GM23248 (cell line): ENCODE measurements at places on chromosomes 2 and 18.

GRCh38 chr2:74702001-74702715, 48.1 kb downstream of the SEMA4F start:
- no peak for DNase-seq

GRCh38 chr2:173513107-173513727, 158.5 kb downstream of the CDCA7 start:
- DNase-seq = no peak

GRCh38 chr2:25201265-25201664, 32.9 kb upstream of the POMC start:
- DNase-seq = peak; percentile 35

GRCh38 chr2:157471078-157471477, 27.2 kb upstream of the CYTIP start:
- no peak for DNase-seq

DNA sequence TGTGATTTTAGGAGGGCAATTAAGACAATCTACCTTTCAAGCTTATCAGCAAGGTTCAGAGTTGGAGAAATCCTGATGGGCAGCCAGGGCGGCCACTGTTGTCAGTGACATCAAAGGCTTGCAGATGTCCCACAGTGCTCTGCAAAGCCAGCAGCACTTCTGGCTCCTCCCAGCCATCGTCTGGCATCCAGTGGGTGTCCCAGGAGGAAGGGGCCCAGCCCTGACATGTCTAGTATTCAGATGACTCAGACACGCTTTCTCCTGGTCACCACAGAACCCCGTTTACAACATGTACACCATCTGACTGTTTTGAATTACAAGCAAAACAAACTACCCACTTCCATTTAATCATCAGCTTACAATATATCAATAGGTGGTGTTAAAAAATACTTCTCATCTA, 61.4 kb downstream of the CYRIA start:
- DNase-seq = no peak

GRCh38 chr18:77359561-77360314, 110.1 kb downstream of the GALR1 start:
- DNase-seq = no peak

DNA sequence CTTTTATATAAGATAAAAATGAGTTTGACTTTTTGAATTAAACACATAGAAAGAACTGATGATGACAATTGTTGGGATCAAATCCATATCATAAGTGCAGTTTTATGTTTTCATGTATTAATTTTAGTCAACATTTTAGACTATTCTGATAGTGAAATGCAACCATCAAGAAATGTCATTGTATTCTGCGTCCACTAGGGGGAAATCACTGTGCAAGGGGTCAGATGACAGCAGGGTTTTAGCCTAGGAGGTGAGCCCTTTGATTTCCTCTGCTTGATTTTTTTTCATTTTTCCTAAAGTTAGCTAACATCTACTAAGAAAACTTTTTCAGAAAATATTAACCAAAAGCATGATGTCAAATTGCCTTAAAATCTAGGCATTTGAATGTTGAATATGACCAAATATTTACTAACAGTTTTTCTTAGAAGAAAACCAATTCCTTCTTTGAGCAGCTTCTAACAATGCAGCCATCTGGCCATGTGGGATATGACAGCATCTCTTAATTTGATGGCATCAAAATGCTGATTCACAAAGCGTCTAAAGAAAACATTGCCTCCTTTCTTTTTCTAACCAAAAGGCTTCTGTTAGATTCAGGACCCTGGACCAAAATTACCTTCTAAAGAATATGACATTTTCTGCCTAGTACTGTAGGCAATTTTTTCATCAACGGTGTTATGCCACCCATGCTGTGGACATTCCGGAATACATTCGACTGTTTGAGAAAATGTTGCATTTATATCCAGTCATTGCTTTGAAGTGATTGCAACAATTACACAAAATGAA, 141.5 kb downstream of the SPHKAP start:
- peak; percentile 62 for DNase-seq

- DNase-seq = no peak
These were observed 114.7 kb downstream of the RTP5 start for GRCh38 chr2:241984271-241984655.

DNA sequence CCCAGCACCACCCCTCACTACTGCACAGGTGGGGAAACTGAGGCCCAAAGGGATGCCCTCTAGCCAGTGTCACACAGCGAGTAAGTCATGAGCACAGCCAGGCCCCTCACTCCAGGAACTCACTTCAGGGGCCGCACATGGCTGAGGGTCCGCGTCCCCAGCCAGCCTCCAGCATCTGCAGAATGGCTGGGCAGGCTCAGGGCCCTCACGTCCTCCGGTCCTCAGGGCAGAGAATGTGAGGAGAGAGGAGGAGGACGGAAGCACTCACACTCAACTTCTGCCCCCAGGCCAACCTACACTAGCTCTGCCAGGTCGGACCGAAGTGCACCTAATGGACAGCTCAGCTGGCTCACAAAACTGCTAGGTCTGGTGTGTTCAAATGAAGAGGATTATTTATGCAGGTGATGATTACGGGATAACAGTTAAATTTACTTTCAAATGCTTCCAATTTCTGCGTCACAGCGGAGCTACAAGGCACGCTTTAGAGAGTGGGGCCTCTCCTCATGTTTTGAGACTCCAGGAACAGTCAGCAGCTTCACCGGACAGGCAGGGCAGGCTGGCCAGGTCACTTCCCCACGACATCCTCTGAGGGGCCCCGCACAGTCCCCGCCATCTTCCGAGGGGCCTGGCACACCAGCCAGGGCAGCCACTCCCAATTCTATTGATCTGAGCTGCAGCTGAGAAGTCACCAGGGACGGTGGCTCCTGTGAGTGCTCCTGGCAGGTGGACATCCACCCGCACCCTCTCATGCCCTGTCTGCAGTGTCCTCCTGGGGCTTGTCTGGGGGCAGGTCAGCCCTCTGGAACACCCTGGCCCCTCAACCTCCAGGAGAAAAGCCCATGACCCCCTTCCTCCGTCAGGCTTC, 26.5 kb downstream of the KIF1A start:
- no peak for DNase-seq

DNA sequence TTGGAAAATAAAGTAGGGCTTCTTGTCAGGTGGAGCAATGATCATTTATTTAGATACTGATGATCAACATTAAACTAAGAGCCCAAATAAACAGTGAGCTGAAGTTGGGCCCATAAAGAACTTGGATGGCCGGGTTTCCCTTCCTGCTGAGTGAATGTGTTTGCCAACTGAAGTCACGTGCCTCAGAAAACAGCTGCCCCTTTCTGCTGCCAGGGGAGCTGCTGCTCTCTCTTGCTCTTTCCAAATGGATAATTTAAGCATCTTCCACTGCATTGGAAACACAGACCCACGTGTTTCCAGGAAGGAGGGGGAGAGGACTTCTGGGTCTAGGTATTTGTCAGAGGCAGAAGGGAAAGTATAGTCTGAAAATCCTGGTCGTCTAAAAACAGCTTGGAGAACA, 22.9 kb upstream of the NCKAP5 start:
- DNase-seq = peak; percentile 30

- peak; percentile 10 for DNase-seq
These were observed 1673.5 kb upstream of the CELF4 start for GRCh38 chr18:39238981-39239660.

GRCh38 chr2:120348737-120349439, 3.0 kb downstream of the INHBB start:
- no peak for DNase-seq

DNA sequence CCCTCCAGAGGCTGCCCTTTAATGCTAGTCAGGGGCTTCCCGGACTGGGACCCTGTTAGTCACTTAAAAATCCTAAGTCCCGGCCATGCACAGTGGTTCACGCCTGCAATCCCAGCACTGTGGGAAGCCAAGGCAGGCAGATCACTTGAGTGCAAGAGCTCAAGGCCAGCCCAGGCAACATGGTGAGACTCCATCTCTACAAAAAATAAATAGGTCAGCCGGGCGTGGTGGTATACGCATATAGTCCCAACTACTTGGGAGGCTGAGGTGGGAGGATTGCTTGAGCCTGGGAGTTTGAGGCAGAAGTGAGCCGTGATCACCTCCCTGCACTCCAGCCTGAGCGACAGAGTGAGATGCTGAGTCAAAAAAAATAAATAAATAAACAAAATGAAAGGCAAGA, 17.2 kb upstream of the KCNG2 start:
- no peak for DNase-seq

DNA sequence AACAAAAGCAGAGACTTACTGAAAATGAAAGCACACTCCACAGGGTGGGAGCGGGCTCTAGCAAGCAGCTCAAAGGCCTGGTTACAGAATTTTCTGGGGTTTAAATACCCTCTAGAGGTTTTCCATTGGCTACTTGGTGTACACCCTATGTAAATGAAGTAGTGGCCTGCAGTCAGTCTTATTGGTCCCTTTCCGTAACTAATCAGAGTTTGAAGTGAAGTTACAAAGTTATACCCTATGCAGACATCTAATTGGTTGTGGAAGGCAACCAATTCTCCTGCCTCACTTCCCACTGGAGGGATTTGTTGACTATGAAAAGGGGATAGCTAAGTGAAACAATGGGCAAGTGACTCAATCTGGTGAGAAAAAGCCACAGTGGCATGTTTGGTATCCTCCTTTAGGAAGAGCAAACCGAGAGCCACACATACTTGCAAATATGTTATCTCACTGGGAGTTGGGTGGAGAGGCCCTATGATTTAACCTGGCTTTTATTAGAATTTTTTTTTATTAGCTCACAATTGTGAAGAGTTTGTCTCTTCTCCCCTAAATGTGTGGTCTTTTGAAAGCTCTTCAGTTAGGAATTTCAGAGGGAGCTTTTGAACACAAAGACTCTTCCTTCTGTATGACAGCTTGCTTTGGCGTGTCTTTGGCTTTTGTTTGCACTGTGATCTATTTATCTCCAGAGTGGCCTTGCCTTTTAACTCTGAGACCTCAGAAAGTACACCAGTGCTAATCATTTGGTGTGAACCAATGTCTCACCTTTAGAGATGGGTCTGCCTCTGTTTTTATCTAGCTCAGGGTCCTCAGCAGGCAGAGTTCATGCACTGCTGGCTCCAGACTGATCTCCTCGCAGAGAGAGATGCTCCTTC, 69.6 kb downstream of the MAP4K4 start:
- peak; percentile 93 for DNase-seq

DNA sequence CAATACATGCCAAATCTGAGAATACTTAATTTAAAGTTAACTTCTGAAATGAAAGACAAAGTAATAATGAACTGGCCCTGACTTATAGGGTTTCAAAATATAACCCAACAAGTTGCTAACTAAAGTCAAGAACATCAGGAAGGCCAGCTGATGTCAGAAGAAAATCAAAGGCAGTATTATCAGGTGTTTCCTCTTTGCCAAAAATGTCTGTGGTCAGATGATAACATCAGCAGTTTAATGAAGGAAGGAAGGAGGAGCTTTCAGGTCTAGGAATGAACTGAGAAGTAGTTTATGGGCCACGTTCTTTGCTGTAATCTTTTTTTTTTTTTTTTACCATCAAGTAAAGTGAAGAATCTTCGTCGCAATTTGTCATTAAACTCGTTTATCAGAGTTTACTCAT, 40.9 kb downstream of the CDH2 start:
- DNase-seq = no peak

GRCh38 chr2:155368934-155369333, 670.4 kb downstream of the KCNJ3 start:
- DNase-seq = peak; percentile 32

- DNase-seq = peak; percentile 44
These were observed 33.3 kb upstream of the TMEM87B start for GRCh38 chr2:112021781-112022231.

GRCh38 chr2:101753720-101754490, 56.4 kb downstream of the MAP4K4 start:
- no peak for DNase-seq

DNA sequence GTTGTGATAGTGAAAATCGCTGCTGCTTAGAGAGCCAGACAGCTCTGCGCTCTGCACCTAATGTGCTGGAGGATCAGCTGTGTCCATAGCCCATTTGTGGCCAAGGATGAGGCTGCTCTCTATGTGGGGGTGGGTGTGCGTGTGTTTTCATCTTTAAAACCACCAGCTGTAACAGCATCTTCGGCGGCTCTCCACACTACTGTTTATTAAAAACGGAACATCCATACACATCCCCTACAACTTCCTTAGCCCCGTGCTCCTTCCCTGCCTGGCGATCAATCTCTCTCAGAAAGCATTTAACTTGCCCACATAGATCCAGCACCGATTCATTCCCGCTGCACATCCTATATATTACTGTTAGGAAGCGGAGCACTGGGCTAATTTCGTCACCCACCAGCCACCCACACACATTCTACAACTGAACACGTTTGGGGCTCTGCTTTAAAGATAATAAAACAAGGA, 1.6 kb downstream of the CELF4 start:
- no peak for DNase-seq

DNA sequence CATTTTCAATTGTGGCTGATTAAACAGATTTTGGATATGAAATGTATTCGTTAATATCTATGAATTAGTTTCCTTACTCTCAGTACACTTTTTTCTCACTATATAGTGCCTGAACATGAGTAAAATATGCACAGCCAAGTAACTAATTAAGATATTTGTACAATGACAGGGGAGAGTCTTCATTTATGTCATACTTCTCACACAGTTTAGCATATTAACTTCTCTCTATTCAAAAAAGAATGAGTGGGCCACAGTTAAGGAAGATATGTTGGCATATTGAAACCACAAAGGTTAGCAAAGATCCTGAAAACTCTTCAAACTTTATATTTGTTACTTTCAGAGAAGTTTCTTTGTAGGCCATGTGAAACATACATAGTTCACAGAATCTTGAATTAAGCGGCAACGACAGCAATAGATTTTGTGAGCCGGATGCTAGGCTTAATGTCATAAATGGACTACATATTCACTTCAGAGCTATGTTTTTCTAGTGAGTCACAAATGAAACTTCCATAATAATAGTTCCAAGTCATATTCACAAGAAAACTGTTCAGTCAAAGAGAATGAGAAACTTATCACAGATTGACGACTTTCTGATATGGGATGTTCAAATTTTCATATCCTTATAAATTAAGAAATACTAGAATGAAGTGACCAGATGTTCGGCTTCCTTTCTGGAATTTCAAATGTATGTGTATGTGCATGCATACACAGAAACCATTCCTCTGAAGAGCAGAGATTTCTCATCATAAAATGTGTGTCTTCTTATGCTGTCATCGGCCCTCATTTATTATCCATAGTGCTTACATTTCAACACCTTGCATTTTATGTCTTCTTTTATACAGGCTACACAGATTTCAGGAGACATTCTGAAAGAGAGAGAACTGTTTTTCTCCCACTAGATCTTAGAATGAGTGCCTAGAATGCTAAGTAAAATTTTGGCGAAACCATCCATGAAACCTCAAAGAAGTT, 584.0 kb downstream of the SATB2 start:
- peak; percentile 73 for DNase-seq

GRCh38 chr2:191713837-191714236, 35.9 kb downstream of the NABP1 start:
- no peak for DNase-seq

DNA sequence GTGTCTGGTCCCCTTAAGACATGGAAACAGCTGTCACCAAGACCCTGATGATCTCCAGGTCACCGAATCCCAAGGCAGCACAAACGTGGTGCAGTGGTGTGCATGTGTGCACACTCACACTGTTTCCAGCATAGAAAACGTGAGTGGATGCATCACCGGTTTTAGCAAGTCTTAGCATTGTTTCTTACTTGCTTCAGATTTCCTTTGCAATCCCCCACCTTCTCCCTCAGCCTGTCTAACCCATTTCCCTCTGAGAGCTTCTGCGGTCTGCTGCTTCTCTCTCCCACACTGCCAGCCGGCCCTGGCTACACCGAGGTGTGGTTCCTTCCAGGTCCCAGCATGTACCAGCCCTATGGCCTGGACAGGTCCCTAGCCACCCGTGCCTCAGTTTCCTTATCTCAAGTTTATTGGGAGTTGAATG, 343.4 kb upstream of the HS6ST1 start:
- no peak for DNase-seq

GRCh38 chr2:60411295-60411694, 142.2 kb downstream of the BCL11A start:
- DNase-seq = no peak
